HT-29 (cell line): ENCODE measurements at places on chromosomes 2 and 18.

DNA sequence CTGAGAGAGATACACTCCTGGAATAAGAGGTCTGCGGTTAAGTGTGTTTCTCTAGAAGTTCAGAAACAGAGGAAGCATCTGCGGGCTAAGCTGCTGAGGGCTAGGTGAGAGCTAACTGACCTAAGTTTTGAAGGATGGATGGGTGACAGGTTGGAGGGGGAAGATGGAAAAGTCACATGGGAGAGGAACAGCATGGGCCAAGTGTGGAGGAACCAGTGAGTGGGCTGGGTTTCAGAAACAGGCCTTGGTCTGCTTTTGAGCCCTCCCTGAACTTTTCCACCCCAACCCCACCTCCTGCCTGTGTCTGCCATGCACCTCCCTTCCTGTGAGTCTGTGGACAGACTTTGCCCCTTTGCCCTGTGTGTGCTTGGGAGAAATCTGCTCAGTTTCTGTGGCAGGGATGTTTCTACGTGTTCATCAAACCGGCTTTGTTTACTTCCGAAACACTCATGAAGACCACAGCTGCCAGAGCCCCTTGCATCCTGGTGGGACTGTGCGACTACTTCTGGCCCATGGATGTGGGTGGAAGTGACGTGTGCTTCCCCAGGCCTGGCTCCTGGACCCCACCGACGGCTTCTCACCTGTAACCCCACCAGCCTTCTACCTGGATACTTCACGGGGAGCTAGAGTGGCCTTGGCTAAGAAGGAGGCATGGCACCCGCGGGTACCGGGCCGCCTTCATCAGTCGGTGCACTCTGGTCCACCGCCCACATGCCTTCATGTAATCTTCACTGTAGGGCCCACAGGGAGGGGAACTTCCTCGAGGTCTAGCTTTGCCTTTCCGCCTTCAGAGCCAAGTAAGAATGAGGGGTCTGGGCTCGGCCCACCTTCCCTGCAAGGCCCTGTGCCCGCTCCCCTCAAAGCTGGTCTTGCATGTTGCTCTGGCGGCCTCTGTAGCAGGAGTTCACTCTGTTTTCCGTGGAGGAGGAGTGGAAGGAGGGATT lies 1.4 kb upstream of the HPCAL1 start:
- DNase-seq: peak; percentile 62

DNA sequence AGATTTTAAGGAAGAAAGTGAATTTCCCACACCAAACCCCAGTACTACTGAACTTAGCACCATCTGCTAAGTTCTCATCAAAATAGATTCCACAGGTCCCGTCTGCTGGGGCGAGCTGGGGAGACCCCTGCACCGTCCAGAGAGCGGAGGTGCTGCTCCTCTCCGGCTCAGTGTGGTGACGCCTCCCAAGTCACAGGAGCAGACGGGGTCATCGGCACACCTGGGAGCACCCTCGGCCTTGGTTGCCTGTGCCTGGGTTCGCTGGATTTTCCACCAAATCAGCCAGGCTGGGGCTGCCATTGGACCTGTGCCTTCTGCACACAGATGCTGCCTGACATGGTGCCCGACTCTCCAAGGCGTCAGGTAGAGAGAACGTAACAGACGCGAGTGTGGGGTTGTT lies 141.3 kb downstream of the PXDN start:
- DNase-seq: no peak

DNA sequence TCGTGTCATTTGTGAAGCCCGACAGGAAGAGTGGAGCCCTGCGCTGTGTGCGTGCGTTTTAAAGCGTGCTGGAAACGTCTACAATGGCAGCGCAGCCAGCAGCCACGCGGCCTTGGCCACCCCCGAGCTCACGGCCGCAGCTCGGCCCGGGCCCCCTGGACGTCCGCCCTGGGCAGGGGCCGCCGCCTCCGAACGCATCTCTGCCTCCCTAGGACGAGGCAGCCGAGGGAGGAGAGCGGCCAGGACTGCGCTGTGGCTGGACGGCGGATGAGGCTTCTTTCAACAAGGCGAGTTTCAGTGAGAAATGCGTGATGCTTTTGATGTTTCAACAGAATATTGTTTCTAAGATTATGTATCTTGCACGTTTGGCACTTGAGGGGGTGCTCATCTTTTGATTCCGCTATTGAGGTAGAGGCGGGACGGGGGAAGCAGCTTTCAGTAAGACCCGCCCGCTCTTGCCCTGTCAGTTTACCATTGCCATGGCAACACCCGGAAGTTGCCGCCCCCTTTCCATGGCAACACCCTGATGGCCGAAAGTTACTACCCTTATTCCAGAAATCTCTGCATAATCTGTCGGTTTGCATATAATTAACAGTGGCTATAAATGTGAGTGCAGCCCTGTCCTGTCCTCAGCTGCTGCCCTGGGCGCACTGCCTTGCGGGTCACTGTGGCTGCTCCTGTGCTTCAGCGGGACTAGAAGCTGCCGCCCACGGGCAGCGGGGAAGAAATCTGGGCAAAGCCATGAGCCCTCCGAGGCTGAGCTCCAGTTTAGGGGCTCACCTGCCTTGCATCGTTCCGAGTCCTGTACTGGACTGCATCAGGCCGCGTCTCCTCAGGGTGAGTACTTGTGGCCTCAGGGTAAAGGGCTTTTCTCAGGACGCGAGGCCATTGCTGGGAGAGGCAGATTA lies 38.6 kb downstream of the ADNP2 start:
- DNase-seq: peak; percentile 77

- DNase-seq: peak; percentile 4
Measured at GRCh38 chr2:15223887-15224286, 337.2 kb downstream of the NBAS start.

- DNase-seq: no peak
Measured at GRCh38 chr2:46479265-46479664, at the start of gene TMEM247. TSS of gene TMEM247 (plus strand) at chr2:46479565.
